Stimulated activated CD4-positive, alpha-beta T cell treated with anti-CD3 and anti-CD28 coated beads, Interleukin-2, amount 100 ng/mL, for 24 hours (primary cell): ENCODE measurements at places on chromosomes 12 and 14.

- no peak for DNase-seq
These were observed 54.3 kb downstream of the GALNT9 start for GRCh38 chr12:132275110-132275531.

- no peak for DNase-seq
These were observed 58.7 kb downstream of the SSH1 start for GRCh38 chr12:108798551-108799221.

GRCh38 chr14:105153331-105153731 is 15.2 kb downstream of the JAG2 start:
- DNase-seq: no peak

GRCh38 chr14:50025776-50026175 is 90.6 kb downstream of the VCPKMT start:
- no peak for DNase-seq

DNA sequence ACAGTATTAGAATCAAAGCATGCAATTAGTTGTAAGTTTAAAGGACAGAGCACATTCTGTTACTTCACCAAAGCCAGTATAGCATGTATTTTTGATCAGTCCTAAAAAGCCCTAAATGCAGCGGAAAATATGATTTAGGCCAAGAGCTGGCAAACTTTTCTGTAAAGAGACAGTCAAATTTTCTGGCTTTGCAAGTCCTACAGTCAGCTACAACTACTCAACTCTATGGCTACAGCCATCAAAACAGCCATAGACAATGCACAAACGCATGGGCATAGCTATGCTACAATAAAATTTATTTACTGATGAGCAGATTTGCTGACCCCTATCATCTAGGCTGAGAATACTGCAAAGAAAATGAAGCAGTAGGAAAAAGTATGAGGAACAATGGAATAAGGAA is 52.9 kb downstream of the ATXN2 start:
- DNase-seq: no peak

DNA sequence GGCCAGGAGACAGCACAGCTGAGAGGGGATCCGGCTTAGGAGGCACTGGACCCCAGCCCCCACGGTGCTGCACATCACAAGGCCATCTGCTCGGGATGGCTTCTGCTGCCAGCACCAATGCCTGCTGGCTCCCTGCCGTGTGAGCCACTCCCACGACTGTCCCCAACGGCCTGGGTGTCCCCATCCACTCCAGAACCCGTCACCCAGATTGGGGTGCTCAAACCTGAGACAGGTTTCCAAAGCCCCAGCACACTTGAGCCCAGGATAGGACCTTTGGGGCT is 102.4 kb downstream of the RFLNA start:
- no peak for DNase-seq

DNA sequence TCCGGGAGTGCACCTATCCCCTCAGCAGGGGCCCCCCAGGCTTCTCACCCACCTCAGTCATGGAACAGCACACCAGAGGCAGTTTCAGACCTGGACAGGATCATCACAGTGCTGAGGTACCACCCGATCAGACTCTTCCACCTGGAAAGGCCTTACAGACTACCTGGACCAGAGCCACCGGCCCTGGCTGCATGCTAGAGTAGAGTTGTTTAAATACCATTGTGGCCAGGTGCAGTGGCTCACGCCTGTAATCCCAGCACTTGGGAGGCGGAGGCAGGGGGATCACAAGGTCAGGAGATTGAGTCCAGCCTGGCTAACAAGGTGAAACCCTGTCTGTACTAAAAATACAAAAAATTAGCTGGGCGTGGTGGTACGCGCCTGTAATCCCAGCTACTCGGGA is 61.5 kb downstream of the TSPAN11 start:
- no peak for DNase-seq

DNA sequence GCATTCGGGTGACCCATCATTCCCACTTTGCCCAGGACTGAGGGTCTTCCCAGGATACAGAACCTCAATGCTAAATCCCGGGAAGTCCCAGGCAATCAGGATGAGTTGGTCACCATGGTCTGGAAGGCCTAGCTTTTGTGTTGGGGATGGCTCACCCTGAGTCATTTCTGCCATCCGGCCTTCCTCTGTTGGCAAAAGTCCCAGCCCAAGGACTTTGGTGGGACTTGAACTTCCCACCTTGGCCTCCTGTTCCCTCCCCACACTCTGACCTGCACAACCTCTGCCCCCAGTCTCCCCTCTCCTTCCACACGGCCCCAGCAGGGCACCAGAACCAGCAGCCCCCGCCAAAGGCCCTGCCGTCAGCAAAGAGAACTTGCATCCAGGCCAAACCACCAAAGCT is 24.6 kb upstream of the NCOR2 start:
- DNase-seq: no peak

DNA sequence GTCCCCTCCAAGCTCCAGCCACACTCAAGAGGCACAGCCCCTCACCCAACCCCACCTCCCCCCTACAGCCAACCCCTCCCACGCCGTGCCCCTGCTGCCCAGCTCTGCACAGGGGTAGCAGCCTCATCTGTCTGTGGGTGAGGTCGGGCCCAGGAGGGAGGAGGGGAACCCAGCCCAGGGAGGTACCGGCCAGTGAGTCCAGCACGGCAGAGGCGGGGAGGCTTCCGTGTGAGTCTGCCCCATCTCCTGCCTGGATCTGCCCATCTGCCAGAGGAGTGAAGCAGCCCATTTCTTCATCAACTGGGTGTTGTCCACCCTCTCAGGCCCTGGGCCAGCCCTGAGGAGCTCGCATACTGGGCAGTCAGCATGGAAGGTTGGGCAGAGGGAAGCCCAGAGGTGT is 54.2 kb downstream of the CCNK start:
- no peak for DNase-seq

- no peak for DNase-seq
These were observed 186.2 kb upstream of the VASH1 start for GRCh38 chr14:76575108-76575507.

DNA sequence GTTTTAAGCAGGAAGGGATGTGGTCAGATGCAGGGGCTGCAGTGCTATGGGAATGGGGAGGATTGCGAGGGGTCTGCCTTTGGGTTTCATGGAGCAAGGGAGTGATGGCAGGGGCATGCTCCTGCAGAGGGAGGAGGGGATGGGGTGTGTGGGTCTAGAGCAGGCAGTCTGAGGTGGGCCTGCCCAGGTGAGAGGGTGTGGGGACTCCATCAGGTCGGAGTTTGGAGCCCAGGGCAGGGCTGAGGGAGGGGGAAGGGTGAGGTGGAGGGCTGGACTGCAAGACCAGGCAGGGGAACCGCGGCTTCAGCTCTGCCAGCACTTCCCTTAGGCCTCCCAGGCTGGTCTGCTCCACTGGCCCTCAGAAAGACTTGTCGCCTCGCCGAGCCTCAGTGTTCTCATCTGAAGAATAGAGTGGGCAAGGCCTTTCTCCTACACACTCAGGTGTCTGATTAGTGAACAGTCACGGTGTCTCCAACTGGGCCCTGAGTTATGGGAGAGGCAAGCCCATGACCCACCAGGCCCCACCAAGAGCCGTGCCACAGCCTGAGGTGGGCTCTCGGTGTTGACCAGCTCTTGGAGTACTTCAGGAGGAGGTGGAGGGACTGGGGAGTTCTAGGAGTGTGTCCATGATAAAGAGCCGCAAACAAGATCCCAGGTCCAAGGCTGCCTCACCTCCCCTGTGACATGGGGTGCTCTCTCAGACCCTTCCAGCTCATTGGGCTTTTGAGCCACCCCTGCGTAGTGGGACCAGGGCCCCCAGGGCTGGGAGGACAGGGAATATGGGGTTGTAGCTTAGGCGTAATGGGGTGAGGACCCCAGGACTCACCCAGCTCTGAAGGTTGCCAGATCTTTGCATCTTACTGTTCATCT is 20.1 kb upstream of the KRT80 start:
- no peak for DNase-seq

DNA sequence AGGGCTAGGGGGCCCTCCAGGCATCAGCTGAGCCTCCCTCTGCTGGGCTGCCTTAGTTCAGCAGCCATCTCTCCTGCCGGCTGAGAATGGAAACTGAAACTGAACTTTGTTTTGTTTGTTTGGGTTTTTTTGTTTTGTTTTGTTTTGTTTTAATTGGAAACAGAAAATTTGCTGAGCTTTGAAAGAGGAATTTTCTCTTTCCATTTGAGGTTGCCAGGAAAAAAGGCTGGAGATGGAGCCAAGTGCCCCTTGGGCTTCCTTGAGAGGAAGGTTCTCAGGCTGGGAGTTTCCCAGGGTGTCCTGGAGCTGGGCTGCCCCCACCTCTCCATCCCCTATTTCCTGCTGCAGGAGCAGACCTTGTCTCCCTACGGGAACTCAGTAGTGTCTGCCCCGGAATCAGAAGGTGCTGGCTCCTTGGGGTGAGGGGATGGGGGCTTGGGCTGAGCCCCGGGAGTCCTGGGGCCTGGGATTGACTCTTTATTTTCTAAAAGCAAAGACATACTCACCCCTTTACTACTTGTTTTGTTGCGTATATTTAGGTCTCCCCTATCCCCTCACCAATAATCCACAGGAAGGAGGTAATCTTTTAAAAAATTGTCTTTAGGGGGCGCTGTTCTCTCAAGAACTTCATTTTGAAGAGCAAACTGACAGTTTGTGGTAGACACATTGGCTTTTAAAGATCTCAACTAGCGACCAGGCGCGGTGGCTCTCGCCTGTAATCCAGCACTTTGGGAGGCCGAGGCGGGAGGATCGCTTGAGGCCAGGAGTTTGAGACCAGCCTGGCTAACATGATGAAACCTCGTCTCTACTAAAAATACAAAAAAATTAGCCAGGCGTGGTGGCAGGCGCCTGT is 21.3 kb upstream of the OASL start:
- peak; percentile 27 for DNase-seq

- DNase-seq: no peak
These were observed 538.9 kb downstream of the SNAPC1 start for GRCh38 chr14:62301080-62301479.

DNA sequence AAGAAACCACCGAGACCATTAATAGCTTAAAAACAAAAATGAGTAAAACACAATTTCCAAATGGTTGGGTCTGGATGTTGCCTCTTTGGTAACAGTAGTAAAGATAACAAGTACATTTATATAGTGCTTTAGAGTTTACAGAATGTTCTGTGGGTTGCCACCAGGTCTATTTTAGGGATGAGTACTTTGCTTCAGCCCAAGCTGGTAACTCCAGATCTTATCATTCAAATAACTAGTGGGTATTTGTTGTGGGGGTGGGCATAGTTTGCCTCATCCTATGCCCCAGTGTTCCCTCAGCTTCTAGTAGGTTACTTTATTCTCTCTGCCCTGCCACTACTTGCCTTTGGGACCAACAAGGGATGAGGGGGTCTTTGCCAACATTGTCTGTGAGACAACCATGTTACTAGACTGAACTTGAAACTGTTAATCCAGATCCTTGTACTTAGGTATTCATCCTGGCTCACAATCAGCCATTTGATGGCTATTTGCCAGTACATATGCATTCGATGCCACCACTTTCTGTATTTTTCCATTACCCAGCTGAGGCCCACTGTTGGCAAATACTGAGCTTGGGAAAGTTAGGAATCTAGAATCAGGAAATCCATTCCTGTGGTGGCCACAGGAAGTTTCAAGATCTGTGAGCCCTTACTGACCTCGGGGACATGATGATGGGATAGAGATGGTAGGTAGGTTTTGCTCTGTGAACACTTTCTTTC is 17.6 kb upstream of the AKAP6 start:
- no peak for DNase-seq

- DNase-seq: no peak
These were observed 1.7 kb upstream of the NUAK1 start for GRCh38 chr12:106140223-106140986.

DNA sequence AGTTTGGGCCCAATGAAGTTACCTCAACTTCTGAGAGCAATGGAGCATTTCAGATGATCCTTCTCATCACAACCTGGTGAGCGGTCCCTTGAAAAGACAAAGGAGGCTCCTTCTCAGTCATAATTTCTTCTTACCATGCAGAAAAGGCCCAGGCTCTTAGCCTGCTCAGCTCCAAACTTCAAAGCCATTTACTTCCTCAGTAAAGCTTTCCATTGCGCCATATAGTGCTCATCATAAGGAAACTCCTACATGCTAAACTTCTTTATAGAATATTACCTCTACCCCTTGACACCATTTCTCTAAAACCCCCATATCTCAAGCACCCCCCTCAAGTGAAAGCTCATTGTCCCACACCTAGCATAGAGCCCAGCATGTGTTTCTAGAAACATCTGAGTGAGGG is 127.1 kb downstream of the GTF2A1 start:
- no peak for DNase-seq

DNA sequence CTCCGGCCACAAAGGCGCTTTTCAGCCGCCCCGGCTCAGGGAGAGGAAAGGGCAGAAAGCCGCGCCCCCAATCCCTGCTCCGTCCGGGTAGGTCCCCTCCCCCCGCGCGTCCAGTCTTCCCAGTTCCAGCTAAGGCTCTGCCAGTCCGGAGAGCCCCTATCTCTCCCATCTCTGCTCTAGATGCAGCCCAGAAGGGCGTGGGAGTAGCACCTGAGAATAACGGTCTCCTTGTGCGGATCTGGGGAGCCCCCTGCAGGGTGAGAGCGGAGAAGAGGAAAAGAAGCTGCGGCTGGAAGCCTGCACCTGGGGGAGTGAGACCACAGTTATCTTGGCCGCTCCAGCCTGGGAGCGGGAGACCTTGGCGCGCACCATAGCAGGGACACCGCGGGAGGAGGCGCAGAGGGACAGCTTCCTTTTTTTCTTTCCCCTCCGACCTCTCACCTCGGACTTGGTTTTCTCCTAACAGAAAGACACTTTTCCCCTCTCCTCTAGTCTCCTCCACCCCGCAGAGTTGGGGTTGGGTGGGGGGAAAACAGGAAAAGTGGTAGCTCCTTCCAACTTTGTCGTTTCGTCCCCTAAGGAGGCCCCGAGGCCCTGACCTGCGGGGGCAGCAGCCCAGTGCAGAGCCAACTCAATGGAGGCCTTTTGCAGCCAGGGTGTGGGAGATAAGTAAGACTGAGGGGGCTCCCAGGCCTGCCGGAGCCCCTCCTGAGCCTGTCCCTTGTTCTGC is 2.4 kb downstream of the DHH start:
- DNase-seq: peak; percentile 70

- peak; percentile 46 for DNase-seq
These were observed 16.5 kb upstream of the KRT78 start for GRCh38 chr12:52865090-52865944.

DNA sequence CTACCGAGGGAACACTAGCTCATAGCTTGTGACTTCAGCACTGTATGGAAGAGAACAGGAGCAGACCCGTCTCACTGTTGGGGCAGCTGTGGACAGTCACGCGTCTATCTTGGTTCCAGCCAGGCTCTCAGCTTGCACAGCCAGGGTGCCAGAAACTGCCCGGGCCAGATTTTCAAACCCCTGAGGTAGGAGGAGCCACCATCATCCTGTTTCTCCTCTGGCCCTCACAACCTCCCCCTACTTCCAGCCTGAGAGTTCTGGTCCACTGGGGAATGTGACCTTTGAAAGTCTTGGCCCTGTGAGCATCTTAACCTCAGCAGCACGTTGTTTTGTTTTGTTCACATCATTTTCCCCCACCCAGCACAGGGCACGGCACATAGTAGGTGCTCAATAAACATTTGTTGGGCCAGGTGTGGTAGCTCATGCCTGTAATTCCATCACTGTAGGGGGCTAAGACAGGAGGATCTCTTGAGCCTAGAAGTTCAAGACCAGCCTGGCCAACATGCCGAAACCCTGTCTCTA is 50.4 kb downstream of the PSMA6 start:
- no peak for DNase-seq

DNA sequence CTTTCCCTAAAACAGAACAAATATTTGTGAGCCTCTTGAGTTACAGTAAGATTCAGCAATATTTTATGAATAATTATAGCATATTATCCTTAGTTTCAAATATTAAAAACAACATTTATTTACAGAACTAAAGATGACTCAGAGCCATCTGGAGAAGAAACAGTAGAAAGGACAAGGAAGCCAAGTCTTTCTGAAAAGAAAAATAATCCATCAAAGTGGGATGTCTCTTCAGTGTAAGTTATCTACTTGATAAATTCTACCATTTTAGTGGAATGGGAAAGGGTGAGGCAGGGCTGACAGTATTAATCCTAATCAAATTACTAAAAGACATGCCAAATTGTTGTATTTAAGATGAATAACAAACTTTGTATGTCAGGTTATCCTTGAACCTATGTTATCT is 88.1 kb downstream of the DNAI7 start:
- no peak for DNase-seq
